ENCODE measurements at places on chromosomes 13 and 19. TPM values are rescaled to one million over a fixed set of nuclear protein-coding genes. Genes with fewer than 3 reads are reported as not detected.
A peak's percentile ranks its signal among the peaks of the same experiment; 100 is the strongest.

GRCh38 chr19:2867025-2867991 lies at the start of gene ZNF556:
Gene ZNF556, plus strand, starts transcription at chr19:2867335. Its CDS starts 87 bp downstream, at chr19:2867422.
- peak; percentile 100 for DNase-seq

DNA sequence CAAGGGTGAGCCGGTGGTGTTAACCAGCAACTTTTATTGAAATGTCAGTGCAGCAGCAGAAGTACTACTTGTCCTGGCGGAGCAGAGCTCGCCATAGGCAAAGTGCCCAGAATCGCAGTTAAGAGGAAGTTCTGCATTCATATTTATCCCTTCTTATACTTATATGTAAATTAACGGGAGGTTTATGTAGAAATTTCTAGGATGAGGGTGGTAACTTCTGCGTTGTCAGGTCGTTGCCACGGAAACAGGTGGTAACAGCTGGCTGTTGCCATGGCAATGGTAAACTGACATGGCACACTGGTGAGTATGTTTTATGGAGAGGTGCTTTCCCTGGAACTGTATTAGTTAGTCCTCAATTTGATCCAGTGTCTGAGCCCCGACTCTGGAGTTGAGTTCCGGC lies 2494.9 kb upstream of the PCDH20 start:
- peak; percentile 6 for DNase-seq

DNA sequence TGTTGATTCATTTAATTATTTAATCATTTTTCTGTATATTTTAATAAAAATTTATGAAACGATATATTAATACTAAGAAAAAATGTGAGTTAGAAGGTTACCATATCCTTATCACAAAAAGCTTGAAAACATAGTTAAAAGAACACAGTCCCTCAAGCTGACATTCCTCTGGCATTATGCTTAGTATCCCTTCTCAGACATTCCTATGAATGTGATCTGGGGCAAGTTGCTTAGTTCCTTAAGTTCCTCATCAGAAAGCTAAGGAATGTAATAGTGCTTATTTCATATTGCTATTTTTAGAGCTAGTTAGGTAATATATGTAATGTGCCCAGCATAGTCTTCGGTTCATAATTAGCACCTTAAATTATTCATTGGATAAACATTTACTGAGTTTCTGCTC lies 122.8 kb downstream of the MTUS2 start:
- DNase-seq, result no peak

- peak; percentile 42 for DNase-seq
Measured at GRCh38 chr19:1360818-1361461, 22.8 kb upstream of the NDUFS7 start.

GRCh38 chr19:33399081-33399744 lies 25.7 kb downstream of the CEBPG start:
- no peak for DNase-seq

DNA sequence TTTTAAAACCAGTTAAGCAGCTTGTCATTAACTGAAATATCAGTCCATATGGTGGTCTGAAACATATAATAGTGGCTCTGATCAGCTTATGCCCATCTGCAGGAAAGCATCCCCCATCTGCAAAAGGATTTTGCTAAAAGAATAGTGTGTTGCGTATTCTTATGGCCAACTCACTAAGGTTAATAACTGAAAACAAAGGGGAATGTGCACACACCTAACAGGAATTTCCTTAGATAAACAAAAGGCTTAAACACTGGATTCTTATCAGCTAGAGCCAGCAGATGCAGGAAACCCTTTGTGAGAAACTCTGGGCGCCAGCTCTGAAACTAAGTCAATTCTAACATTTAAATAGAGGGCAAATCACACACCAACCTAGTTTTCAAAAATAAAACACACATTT lies 22.1 kb downstream of the VPS36 start:
- DNase-seq, result no peak

- DNase-seq, result peak; percentile 19
Measured at GRCh38 chr19:1042689-1043511, 3.0 kb downstream of the ABCA7 start.

GRCh38 chr13:20128459-20128931 lies 32.4 kb downstream of the GJA3 start:
- DNase-seq, result no peak

DNA sequence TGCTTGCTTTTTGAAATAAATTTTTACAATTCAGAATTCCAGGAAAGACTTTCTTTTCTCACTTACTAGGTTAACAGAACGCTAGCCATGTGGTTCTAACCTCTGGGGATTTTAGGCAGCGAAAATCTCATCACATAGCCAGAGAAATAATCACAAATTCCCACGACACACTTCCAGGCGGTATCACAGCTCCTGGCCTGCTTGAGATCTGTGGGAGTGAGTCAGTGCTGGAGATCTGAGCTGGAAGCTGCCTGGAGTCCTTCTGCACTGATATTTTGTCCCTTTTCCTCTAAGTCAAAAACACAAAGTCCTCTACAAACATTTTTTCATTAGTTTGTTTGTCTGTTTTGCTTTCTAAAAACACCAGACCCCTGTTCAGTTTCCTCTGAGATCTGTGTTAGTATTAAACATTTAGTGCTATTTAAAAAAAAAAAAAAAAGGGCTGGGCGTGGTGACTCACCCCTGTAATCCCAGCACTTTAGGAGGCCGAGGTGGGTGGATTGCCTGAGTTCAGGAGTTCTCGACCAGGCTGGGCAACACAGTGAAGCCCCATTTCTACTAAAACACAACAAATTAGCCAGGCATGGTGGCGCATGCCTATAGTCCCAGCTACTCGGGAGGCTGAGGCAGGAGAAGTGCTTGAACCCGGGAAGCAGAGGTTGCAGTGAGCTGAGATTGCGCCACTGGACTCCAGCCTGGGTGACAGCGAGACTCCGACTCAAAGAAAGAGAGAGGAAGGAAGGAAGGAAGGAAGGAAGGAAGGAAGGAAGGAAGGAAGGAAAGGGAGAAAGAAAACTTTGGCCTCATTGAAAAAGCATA lies 12.2 kb upstream of the UBE2L5 start:
- peak; percentile 19 for DNase-seq

GRCh38 chr19:35264268-35265125 lies 4.3 kb upstream of the USF2 start:
- no peak for DNase-seq

- DNase-seq, result no peak
Measured at GRCh38 chr13:20340759-20341171, 108.6 kb upstream of the GJB6 start.

DNA sequence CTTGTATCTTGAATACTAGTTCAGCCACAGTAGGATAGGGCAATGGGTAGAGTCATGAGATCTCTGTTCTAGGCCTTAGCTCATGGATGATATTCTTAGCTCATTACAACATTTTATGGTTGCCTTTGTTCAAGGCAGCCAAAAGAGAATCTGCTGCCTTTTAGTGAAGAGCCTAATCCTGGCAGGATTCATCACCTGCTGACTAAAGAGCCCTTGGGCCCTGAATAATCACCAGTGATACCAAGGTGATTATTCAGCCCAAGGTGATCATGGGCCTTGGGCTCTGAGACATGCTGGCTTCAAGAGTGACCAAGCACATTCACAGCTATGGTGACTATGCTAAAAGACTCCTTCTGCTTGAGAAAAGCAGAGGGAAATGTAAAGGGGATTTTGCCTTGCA lies 143.3 kb upstream of the MYO16 start:
- DNase-seq, result no peak

- no peak for DNase-seq
Measured at GRCh38 chr19:2512523-2513431, 36.9 kb downstream of the GADD45B start.

DNA sequence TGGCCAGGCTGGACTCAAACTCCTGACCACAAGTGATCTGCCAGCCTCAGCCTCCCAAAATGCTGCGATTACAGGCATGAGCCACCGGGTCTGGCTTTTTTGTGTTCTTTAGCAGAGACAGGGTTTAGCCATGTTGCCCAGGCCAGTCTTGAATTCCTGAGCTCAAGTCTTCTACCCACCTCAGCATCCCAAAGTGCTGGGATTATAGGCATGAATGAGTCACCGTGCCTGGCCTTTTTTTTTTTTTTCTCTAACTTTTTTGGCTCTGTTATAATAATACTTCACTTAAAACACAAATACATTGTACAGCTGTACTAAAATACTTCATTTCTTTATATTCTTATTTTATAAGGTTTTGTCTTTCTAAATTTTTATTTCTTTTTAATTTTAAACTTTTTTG lies 599.5 kb upstream of the PCDH9 start:
- DNase-seq, result no peak

GRCh38 chr13:48817166-48817802 lies 158.4 kb upstream of the FNDC3A start:
- no peak for DNase-seq

- DNase-seq, result no peak
Measured at GRCh38 chr13:67277581-67277980, 47.4 kb upstream of the PCDH9 start.

DNA sequence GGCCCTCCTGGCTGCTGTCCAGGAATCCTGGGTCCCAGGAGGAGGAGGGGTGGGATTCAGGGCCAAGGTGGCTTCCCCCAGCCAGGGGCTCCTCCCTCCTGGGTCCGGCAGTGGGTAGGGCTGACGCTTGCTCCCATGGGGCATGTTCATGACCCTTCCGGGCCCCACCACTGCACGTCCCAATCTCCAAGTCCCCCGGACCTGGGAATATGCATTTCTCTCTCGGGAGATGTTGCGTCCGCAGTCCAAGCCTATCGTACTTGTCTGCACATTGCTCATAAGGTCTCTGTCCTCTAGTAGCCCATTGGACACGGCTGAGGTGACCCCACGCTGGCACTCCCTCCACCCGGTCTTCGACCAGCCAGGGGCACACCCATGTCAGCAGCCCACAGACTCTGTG lies 192.3 kb downstream of the TEX29 start:
- no peak for DNase-seq

FFAR1 gene
- total RNA-seq, result not detected

SLC6A16 gene
- total RNA-seq, result not detected

PLA2G4C gene
- total RNA-seq, result 0.92 TPM

RASAL3 gene
- total RNA-seq, result not detected

ELSPBP1 gene
- total RNA-seq, result not detected

C1QTNF9B gene
- not detected for total RNA-seq

TPTE2 gene
- total RNA-seq, result not detected

ZNF491 gene
- total RNA-seq, result not detected

LRG1 gene
- 0.25 TPM for total RNA-seq

LIN37 gene
- 0.80 TPM for total RNA-seq

LGALS14 gene
- not detected for total RNA-seq

SPTBN4 gene
- total RNA-seq, result 4.5 TPM

All from G401 (cell line).